ENCODE measurements at places on chromosomes 2 and 18. TPM values are rescaled to one million over a fixed set of nuclear protein-coding genes. Genes with fewer than 3 reads are reported as not detected.

Gene SLC11A1
- total RNA-seq, result 0.19 TPM

Gene SLC9A4
- 0.11 TPM for total RNA-seq

Gene SULT1C4
- not detected for total RNA-seq

Gene GBX2
- total RNA-seq, result not detected

Gene GULP1
- total RNA-seq, result not detected

Gene B3GNT7
- total RNA-seq, result 0.19 TPM

Gene FAM237A
- total RNA-seq, result not detected

Gene FTCDNL1
- total RNA-seq, result 2.4 TPM

Gene PER2
- 6.2 TPM for total RNA-seq

Gene MARCHF4
- total RNA-seq, result not detected

Gene CCNT2
- 33.2 TPM for total RNA-seq

Gene MC2R
- not detected for total RNA-seq

Gene CD226
- total RNA-seq, result 146 TPM

Gene SPC25
- 32.8 TPM for total RNA-seq

Gene SCYGR2
- total RNA-seq, result not detected

Gene OR6B2
- total RNA-seq, result not detected

Gene TBR1
- total RNA-seq, result 0.05 TPM

Gene APLF
- total RNA-seq, result 3.5 TPM

Gene ITGA4
- 196 TPM for total RNA-seq

Gene CD8B2
- total RNA-seq, result 0.15 TPM

Gene SEMA4F
- total RNA-seq, result 7.3 TPM

Gene SLC5A7
- total RNA-seq, result not detected

Gene MYCN
- not detected for total RNA-seq
